ENCODE measurements at places on chromosomes 6 and 20.

DNA sequence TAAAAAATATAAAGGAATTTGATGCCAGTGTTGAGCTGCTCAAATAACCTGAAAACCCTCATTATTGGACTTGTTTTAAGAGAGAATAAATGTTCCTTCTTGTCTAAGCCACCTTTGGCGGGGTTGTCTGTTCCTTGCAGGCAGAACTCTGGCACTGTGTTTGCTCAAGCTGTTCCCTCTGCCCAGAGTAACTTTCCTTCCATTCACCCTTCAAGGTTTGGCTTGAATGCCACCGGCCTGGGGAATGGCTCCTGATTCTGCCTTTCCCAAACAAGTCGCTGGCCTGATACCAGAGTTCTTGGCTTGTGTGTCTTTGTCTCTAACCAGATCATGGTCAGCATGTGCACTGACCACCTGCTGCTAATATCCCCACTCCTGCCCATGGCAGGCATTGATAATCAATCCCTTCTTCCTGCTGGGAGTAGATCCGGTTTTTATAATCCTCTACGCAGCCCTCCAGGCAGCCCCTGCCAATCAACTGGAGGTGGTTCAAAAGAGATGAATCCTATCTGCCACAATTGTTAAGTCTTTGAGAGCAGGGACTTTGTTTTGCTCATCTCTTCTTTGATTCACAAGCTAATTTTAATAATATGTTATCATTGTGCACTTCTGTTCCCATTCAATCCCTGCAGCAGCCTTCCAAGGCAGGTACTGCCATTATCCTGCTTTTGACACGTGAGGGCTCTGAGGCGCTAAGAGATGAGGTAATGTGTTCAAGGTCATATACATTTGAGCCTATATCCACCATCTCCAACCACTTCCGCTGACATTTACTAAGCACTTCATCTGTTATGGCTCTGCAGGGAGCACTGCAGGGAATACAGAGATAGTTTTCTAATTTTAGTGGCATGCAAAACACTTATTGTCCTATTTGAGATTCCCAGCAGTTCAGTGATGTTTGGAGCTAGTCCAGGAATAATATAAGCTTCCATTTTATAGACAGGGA lies 3.1 kb upstream of the CCM2L start:
- DNase-seq: no peak

- DNase-seq: no peak
Measured at GRCh38 chr6:4036581-4036980, 42.4 kb downstream of the FAM217A start.

- no peak for DNase-seq
Measured at GRCh38 chr6:39273406-39273821, 40.8 kb downstream of the KCNK17 start.

- DNase-seq: no peak
Measured at GRCh38 chr20:33664085-33664761, 2.1 kb downstream of the C20orf144 start.

GRCh38 chr6:101824551-101825345 lies 431.2 kb downstream of the GRIK2 start:
- DNase-seq: no peak

- DNase-seq: no peak
Measured at GRCh38 chr6:136051140-136051775, 198.9 kb downstream of the MTFR2 start.

DNA sequence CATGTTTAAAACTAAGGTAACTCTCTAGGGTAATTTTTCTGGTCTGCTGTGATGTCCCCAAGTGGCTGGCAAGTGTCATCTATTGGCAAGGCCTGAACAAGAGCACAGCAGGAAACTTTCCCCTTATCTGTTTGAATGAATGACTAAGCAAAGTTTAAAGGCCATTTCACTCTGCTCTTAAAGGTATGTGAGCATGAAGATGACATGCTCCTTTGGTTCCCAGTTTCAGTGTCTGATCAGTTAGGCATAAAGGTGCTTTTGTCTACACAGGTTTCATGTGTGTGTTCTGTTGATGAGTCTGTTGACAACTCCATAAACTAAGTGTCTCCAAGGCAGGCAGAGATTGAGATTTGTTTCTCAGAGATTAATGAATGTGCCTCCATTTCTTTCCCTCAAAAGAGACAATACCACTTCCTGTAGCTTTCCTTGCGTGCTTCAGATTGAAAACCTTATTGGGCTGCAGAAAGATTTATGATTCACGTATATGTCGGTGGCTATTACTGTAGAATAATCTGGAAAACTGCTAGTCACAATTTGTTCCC lies 83.9 kb downstream of the MAP3K7 start:
- DNase-seq: no peak

GRCh38 chr6:116300566-116300965 lies 20.8 kb upstream of the TSPYL1 start:
- DNase-seq: no peak

- DNase-seq: no peak
Measured at GRCh38 chr6:110221738-110222137, 41.5 kb downstream of the CDC40 start.

DNA sequence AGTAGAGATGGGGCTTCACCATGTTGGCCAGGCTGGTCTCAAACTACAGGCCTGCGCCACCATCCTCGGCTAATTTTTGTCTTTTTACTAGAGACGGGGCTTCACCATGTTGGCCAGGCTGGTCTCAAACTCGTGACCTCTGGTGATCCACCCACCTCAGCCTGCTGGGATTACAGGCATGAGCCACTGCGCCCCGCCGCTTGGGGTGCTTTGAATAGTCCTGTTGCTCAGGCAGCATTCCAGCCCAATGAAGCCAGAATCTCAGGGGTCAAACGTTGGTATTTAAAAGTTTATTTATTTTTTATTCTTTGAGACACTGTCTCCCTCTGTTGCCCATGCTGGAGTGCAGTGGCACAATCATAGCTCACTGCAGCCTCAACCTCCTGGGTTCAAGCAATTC lies 11.3 kb downstream of the MOCS3 start:
- DNase-seq: no peak

GRCh38 chr6:158002951-158003853 lies 21.5 kb downstream of the SYNJ2 start:
- peak; percentile 57 for DNase-seq

DNA sequence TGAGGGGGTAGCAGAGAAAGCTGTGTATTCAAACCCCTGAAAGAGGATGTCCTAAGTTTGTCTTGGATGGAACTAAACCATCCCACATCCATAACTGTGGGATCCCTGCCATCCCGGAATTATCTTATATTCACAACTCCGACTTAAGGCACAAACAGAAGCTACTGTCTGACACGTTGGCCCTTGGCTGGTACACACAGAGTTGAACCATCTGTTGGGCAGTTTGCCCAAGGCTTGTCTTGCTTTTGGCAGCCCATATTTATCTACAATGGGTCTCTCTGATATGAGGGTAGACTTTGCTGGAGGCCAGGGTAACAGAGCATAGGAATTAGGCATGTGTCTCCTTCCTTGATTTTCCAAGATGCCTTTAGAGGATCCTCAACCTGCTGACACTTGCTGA lies 116.6 kb upstream of the PROKR2 start:
- no peak for DNase-seq

- no peak for DNase-seq
Measured at GRCh38 chr20:64253000-64253383, 2.6 kb upstream of the PCMTD2 start.

DNA sequence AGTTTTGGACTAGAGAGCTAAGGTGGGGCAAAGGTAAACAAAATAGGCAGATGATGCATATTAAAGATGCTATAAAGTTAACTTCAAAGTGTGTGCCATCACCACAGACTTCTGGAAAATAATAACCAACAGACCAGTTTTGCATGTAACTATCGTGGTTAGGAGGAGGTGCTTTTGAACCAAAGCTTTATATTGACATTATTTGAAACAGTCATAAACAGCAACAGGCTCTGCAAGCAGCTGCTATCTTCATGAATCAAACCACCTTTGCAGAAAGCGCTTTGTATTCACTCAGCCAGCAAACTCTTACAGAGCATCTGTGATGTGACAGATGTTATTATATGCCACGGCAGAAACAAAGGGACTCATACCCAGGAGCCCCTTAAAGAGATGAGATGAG lies 81.9 kb downstream of the CRYBG1 start:
- DNase-seq: no peak

- DNase-seq: no peak
Measured at GRCh38 chr6:15268137-15268908, 22.5 kb downstream of the JARID2 start.

DNA sequence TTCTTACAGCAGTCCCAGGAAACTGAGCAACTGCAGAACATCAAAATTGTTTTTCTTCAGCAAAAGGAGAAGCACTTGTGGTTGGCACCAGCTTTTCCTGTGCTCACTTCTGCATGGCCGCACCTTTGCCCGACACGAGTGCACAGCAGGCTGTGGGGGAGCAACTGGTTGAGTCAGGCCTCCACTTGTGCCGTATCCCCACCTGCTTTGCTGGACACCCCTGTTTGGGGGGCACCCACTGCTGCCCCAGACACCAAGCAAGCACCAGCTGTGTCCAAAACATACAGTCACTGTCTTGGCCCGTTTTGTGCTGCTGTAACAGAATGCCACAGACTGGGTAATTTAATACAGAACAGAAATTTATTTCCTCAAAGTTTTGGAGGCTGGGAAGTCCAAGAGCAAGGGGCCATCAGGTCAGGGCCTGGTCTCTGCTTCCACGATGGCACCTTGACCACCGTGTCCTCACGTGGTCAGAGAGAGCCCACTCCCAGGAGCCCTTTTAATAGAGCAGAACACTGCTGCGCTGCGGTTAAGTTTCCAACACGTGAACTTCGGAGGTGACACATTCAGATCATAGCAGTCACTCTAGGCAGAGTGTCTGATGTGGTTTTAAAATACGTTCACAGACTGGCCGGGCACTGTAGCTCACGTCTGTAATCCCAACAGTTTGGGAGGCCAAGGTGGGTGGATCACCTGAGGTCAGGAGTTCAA lies 8.7 kb upstream of the GMEB2 start:
- DNase-seq: peak; percentile 75
